Dorsolateral prefrontal cortex (tissue), 122 donors: ENCODE measurements at places on chromosomes 1 and 21.

- DNase-seq = no peak
Measured at GRCh38 chr21:16376673-16377072, 646.9 kb downstream of the USP25 start.

GRCh38 chr1:6732942-6733341 lies 31.3 kb upstream of the DNAJC11 start:
- no peak for DNase-seq

DNA sequence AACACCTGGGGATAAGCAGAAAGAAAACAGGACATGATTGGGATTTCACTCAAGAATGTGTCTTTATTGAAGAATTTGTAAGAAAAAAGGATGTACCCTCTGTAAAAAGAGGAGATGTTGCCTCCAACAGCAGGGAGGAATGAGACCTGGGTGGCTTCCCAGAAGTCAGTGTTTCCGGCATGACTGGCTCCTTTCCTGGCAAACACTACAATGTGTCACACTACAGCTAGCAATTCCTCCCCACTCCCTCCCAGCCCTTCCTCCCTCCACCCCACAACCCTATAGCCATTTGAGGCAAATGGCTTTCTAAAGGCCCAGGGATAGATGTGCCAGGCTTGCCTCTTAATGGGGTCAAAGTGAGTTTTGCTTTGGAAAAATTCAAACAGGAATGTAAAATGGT lies 11.5 kb upstream of the COL8A2 start:
- DNase-seq = no peak

DNA sequence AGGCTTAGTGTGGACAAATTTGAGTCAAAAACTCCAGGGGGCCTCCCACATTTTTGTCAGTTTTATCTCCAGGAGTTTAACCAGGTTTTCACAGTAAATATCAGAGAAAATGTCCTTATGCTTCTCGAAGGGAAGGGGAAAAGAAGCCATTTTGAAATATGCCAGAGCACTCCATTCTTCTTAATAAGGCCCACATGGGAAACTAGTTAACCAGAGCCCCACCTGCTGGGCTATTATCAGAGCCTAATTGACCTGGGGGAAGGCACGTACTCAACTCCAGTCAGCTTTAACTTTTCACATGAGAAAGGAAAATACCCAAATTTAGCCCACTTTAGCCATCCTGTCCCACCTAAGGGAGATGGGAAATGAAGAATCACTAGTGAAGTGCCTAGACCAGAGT lies 296.3 kb downstream of the PTBP2 start:
- DNase-seq = no peak

GRCh38 chr1:109777980-109778625 lies 14.4 kb upstream of the EPS8L3 start:
- peak; percentile 32 for DNase-seq

- DNase-seq = no peak
Measured at GRCh38 chr1:206502812-206503211, 4.5 kb upstream of the RASSF5 start.

DNA sequence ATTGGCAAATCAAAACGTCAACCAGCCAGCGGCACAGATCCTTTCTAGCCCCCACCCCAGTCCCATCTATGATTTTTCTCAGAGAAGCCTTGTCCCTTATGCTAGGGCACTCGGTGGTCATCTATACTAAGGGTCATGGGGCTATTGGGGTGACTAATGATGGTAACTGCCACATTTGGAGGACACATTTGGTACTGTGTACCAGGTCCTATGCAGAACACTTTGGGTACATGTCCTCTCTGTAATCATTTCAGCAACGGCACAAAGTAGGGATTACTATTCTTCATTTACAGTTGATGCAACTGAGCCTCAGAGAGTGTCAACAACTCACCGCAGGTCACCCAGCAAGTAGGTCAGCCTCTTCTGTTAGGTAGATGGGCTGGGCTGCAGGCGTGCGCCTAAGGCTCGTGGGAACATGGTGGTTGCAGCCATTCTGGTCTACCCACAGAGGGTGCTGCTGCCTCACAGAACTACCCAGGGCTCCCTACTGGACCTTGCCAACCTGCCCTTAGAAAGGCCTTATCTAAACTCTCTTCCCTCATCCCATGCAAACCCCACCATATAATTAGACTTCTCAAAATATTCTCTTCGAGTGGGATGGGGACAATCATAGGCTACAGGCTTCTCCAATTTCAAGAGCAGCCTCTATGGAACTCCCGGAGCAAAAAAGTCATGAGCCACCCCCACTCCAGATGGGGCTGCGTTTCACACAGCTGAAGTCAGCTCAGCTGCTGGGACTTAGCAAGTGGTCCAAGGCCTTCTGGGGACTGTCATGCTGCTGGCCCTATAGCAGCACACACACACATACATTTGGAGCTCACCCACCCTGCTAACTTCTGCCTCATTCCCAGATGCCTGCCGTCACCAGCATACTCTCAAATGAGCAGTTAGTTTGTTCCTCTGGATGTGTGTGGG lies 5.8 kb upstream of the SDHB start:
- DNase-seq = peak; percentile 80

DNA sequence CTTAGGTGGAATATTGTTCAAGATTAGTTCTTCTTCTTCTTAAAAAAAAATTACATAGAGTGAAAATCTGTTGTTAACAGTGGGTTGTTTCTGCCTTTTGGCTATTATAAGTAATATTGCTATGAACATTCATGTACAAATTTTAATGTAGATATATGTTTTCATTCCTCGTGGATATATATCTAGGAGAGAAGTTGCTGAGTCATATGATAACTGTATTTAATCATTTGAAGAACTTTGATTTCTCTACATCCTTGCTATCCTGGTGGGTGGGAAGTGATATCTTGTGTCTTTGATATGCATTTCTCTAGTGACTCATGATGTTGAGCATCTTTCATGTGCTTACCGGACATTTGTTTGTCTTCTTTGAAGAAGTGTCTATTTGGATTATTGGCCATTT lies 29.9 kb downstream of the MAST2 start:
- no peak for DNase-seq

GRCh38 chr1:244730153-244730933 lies 77.4 kb downstream of the DESI2 start:
- peak; percentile 40 for DNase-seq

- DNase-seq = no peak
Measured at GRCh38 chr1:37238364-37239224, 204.3 kb upstream of the GRIK3 start.

- DNase-seq = no peak
Measured at GRCh38 chr1:109919303-109919702, 8.7 kb downstream of the CSF1 start.

DNA sequence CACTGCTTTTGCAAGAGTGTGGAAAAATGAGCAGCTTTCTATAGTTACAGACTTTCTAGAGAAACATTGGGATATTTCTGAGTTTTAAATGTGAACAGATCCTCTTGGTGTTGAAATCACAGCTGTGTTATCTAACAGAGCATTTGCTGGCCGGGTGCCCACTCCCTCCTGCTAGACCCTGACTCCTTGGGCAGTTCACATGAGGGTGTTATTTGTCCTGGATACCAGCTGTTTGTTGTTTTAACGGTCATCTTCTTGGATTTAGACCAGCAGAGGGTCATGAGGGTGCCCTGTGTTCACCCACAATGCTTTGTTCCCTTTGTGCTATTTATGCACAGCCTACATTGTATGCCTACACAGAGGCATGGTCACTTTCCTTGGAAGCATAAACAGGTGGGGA lies 67.1 kb downstream of the CENPF start:
- no peak for DNase-seq

DNA sequence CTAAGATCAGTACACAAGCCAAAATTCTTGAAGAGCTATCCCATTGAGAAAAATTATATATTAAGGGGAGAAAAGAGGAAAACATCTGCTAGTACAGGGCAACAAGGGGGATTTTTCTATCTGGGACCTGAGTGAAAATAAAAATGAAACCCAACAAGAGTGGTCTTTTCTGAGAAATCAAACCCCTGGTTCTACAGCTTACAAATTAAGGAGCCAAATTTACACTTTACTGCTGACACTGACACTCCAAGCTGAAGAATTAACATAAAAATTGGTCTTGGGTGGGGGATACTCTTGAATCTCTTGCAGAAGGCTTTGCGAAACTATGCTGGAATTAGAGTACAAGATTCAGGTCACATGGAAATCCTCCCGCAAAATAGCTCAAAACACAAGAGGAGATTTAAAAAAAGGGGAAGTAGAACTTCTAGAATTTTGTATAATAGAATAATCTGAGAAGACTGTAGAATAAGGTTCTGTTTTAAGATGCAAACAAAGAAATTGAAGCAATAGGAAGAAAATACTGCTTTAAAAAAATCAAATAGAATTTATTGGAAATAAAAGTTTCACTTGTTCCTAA lies 32.1 kb upstream of the HSPA13 start:
- no peak for DNase-seq

- no peak for DNase-seq
Measured at GRCh38 chr1:55825461-55825860, 610.3 kb upstream of the USP24 start.

- no peak for DNase-seq
Measured at GRCh38 chr21:16872616-16873015, 640.2 kb upstream of the CXADR start.

- no peak for DNase-seq
Measured at GRCh38 chr1:168138134-168138533, 1.4 kb upstream of the GPR161 start.

- DNase-seq = no peak
Measured at GRCh38 chr1:182671750-182672486, 12.5 kb downstream of the RGS8 start.

DNA sequence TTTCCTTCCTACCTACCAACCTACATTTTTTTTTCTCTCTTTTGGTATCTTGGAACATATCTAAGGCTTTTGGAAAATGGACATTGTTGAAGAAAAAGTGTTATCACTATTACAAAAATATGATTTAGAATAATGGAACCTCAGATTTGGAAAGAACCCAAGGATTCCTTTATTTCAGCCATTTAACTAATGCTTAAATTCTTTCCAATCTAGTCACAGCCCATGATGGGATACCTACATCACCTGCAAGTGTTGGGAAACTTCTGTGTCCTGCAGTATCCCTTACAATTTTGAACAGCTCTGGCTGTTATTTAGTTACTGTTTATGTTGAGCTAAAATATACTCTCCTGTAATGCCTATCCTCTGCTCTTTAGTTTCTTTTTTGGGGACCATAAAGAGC lies 22.3 kb upstream of the APOBEC4 start:
- DNase-seq = no peak

- DNase-seq = no peak
Measured at GRCh38 chr1:160542303-160542945, 19.4 kb upstream of the SLAMF6 start.

DNA sequence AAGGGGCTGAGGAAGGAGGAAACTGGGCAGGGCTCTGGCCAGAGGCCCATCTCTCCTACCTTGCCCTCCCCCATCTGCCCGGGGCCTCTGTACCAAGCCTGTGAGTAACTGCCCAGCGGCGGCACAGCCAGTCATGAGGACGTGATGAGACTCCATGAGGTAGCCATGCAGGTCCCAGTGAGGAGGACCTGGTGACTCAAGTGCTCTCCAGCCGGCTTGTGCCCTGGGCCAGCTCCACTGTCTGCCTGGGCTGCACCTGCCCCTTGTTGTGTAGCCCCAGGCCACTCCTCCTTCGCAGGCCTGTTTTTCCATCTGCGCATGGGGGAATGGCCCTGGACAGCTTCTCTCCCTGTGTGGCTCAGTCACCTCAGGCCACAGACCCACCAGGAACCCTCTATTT lies 42.0 kb upstream of the PADI1 start:
- DNase-seq = no peak

DNA sequence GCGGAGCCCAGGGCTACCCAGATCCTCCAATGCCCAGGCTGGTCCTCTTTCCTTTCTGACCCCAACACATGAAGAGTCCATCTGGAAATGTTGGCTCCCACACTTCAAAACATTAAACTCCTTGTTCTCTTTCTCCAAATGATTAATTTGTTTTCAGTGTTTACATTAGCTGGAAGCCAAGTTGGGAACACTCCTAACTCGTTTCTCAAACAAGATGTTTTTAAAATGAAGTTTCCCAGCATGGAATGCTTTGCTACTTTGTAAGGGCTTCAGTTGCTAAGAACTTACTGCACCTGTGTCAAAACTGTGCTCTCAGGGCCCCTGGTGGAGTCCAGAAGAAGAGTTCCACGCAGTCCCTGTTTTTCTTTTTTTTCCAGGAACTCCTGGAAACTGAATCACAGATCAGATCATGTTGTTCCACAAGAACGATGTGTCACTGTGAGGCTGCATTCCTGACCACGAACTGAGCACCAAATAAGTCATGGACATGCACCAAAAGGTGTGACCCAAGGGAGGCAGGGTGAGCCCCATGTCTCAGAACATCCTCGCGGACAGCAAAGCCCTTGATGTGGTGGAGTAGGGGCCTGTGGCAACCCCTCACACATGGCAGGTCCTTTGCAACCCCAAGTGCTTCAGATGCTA lies 257.3 kb downstream of the KCNJ6 start:
- DNase-seq = no peak

DNA sequence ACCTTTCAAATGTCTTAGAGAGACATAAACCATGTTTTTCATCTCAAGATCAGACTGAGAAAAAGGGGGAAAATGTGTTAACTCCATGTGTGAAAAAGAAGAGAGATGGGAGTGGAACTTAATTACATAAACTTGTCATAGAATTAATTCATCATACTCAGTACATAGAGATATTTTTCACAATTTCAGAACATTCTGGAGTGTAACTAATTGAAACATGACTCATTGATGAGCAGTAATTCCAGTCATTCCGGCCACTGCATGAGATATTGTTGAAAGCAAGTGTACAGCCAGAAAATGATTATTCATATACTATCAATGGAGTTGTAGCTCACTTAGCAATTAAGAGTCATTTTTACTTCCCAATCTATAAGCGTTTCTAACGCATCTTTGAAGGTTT lies 739.3 kb downstream of the LTN1 start:
- no peak for DNase-seq

- no peak for DNase-seq
Measured at GRCh38 chr1:223016381-223016780, 126.7 kb downstream of the TLR5 start.

DNA sequence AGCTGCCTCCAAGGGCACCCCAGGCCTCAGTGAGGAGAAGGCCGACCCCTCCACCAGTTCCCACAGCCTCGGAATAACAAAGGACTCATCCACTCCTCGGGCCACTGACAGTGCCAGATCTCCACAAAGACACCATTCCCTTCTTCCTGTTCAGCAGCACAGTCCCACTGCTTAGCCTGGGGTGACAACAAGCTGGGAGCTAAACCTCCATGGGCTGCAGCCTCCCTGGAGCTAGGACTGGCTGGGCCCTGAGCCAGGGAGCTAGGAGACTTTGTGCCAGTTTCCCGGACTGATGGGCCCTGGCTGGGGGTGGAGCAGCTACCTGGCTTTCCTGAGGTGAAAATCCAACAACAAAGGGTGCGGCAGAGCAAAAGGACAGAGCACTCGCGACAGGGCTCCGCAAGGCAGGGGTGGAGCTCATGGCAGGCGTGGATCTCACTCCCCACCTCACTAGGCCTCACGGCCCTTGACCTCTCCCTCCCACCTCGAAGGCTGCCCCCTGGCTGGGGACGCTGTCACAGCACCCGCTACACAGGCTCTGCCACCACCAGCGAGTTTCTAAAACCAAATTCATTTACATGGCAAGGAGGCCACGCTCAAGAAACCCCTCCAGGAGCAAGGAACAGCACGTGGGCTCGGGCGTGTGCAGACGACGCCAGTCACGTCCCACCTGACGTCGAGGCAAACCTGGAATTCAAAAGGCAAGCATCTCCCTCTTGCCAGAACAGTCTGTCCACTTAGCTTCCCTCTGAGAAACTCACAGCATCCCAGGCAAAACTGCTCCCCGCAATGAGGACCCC lies 13.8 kb downstream of the SLC35E2B start:
- no peak for DNase-seq

GRCh38 chr1:153342178-153342577 lies 6.5 kb downstream of the PGLYRP4 start:
- DNase-seq = no peak
